Fibroblast of lung (primary cell): ENCODE measurements at places on chromosomes 7 and 10.

DNA sequence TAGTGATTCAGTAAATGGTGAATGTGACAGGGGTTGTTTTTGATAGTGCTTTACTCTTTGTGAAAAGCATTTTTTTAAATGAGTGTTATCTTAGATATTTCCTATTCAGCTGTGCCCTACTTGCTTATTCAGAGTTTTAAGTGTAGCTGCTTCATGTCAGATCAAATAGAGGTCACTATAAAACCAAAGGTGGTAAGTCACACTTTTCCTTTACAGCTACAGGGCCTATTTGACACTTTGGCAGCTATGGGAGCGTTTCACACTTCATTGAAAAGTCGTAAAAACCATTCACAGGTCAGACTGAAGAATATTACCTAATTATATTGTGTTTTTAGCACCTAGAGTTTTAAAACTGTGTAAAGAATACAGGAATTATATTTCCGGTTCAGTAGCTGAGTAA is 67.3 kb downstream of the ANKIB1 start:
- no peak for DNase-seq

GRCh38 chr10:129771024-129771423 is 193.1 kb downstream of the EBF3 start:
- DNase-seq, result no peak

- no peak for DNase-seq
These were observed 37.0 kb upstream of the GOT1 start for GRCh38 chr10:99467236-99467999.

DNA sequence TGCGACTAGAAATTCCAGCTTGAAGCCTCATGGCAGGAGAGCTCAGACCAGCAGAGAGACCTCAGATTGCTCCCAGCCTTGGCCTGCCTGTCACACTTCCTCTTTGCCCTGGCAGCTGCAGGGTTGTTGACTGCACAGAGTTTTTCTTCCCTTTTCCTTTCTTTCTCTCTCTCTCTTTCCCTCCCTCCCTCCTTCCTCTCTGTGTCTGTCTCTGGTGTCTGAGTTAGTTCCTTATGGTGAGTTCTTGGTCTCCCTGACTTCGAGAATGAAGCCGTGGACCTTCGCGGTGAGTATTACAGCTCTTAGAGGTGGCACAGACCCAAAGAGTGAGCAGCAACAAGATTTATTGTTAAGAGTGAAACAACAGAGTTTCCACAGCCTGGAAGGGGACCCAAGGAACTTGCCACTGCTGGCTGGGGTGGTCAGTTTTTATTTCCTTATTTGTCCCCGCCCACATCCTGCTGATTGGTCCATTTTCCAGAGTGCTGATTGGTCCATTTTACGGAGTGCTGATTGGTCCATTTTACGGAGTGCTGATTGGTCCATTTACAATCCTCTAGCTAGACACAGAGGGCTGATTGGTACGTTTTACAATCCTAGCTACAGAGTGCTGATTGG is 266.3 kb downstream of the RPS24 start:
- peak; percentile 12 for DNase-seq

DNA sequence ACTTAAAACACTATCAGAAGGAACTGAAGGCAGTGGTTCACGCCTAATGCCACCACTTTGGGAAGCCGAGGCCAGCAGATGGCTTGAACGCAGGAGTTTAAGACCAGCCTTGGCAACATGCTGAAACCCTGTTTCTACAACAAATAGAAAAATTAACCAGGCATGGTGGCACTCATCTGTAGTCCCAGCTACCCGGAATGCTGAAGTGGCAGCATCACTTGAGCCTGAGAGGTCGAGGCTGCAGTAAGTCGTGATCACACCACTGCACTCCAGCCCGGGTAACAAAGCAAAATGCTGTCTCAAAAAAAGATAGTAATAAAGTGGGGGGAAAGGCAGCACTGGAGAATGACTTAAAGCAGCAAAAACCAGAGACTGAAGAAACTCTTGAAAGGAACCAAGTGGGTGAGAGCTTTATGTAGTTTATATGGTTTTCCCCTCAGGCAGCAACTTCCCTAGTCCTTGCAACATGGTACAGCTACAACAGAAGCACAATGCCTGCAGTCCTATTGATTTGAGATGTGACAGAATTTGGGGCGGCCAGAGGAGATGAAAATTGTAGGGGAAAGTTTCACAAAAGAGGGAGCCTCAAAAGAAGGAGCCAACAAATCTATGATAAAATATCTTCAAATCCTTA is 38.1 kb downstream of the GDI2 start:
- no peak for DNase-seq

- no peak for DNase-seq
These were observed 8.9 kb upstream of the PNLIP start for GRCh38 chr10:116536810-116537209.
